ENCODE measurements at places on chromosomes 12 and 14. TPM values are rescaled to one million over a fixed set of nuclear protein-coding genes. Genes with fewer than 3 reads are reported as not detected.

Gene KCNJ8
- not detected for total RNA-seq

Gene KRT85
- total RNA-seq = not detected

Gene TBX3
- total RNA-seq = 5.1 TPM

Gene ZFHX2
- total RNA-seq = 2.4 TPM

Gene GDF3
- not detected for total RNA-seq

Gene OR6C2
- not detected for total RNA-seq

Gene YLPM1
- total RNA-seq = 38.9 TPM

Gene FLVCR2
- total RNA-seq = 9.7 TPM

Data from Panc1 (cell line).